ENCODE measurements at places on chromosomes 2 and 18.

DNA sequence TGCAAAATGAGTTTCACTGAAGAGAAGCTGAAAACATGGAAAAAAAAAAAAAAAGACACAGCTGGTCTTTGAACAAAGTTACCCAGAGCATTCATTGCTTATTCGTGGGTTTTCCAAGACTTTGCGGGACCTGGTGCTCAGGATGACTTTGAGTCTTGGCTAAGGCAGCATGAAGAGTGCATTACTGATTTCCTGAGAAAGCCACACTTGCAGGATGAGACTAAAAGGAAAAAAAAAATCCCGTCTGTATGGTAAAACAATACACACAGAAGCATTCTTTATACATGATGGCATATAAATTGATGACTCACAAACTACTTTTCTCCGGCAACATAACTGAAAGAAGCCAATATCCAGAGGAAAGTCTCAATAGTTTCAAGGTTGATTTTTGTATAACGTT is 195.4 kb downstream of the SPP2 start:
- no peak for DNase-seq

DNA sequence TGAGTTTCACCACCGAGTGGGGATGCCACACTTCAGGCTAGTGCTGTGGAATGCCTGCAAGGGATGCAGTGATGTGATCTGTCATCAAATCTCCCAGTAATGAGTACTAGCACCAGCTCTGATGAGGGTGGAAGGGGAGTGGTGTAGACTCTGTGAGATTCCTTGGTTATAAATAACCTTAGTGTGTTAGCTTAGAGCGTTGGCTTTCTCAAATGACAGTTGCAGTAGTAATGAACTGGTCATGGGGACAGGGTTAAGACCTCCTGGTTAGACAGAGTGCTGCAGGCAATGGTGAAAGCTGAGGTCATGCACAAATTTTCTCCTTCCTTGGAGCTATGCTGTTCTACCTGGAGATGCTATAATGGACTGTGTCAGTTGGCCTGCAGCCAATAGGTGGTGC is 1063.4 kb upstream of the CRIM1 start:
- DNase-seq, result no peak

- DNase-seq, result no peak
These were observed 146.3 kb upstream of the CELF4 start for GRCh38 chr18:37711766-37712505.

GRCh38 chr2:216888081-216888480 is 28.2 kb upstream of the TNP1 start:
- no peak for DNase-seq

All from suppressor macrophage treated with lipopolysaccharide for 1 hour (primary cell).